ENCODE measurements at places on chromosomes 2 and 18. TPM values are rescaled to one million over a fixed set of nuclear protein-coding genes. Genes with fewer than 3 reads are reported as not detected.

DNA sequence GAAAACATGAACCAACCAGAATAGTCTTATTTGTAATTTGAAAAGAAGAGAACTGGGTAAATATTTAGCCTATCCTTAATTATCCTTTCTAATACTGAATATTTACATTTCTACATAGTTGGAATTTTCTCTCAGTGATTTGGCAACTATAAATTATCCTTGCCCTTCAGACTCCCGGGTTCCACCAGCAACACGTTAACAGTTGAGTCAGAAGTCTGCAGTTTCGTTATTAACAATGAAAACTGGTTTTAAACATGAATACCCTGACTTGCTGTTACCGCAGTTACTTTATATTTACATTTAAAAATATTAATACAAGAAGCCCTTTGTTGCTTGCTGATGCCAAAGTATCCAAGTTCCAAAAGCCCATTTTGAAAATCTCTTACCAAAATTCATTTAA is 673.0 kb downstream of the ARHGAP15 start:
- H3K4me1 ChIP-seq, result no peaks in the 10 kb centered on the region
- H3K36me3 ChIP-seq, result no peaks in the 10 kb centered on the region
- H3K27me3 ChIP-seq, result no peaks in the 10 kb centered on the region
- no peak overlapping the region for H3K27ac ChIP-seq
- no peak overlapping the region for H3K4me3 ChIP-seq

GRCh38 chr2:57703407-57703806 is 343.2 kb upstream of the VRK2 start:
- no peak for DNase-seq
- H3K4me3 ChIP-seq, result no peak overlapping the region
- no peaks in the 10 kb centered on the region for H3K27me3 ChIP-seq

DNA sequence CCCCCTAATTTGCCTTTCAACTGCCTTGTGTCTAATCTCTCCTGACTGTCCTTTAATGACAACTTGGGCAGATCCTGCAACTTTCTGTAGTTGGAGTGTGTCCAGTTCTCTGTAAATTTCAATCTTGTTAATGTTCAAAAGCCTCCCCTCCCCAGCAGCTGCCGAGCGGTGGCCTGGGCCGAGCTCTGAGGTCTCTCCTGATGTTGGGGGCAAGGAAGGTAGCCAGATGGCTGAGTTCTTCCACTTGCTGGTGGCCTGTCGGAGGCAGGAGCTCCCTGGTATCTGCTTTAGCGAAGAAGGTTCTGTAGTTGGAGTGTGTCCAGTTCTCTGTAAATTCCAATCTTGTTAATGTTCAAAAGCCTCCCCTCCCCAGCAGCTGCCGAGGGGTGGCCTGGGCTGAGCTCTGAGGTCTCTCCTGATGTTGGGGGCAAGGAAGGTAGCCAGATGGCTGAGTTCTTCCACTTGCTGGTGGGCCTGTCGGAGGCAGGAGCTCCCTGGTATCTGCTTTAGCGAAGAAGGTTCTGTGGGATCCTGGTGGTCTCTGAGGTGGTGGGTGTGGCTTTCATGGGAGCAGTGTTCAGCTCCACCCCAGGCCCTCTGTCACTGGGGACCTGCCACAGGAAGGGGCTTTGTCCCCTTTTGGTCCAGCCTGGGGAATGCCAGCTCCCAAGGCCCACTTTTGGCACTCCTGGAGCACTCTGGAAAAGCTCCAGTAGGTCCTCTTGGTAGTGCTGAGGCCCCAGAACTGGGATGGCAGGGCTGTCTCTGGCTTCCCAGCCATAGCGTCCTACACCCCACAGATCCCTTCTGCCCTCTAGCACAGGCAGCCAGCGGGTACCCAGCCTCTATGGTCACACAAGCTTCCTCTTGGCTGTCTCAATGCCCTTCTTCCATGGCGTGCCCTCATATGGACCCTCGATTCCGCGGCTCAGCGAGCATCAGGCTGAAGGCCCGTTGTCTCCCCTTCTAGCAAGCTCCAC is 211.9 kb downstream of the ALPK2 start:
- no peak overlapping the region for H3K27ac ChIP-seq
- H3K27me3 ChIP-seq, result no peaks in the 10 kb centered on the region
- peaks cover 18% of the 10 kb centered on the region for H3K4me1 ChIP-seq
- no peak for DNase-seq
- no peaks in the 10 kb centered on the region for H3K36me3 ChIP-seq
- H3K4me3 ChIP-seq, result no peak overlapping the region

- no peaks in the 10 kb centered on the region for H3K27me3 ChIP-seq
- DNase-seq, result no peak
- H3K4me1 ChIP-seq, result no peaks in the 10 kb centered on the region
- no peak overlapping the region for H3K4me3 ChIP-seq
Observed at GRCh38 chr18:34864836-34865497, 154.9 kb downstream of the DTNA start.

GRCh38 chr2:225735844-225736243 is 336.3 kb downstream of the NYAP2 start:
- H3K36me3 ChIP-seq, result no peaks in the 10 kb centered on the region
- no peaks in the 10 kb centered on the region for H3K27me3 ChIP-seq
- no peak overlapping the region for H3K4me3 ChIP-seq
- peaks cover 14% of the 10 kb centered on the region for H3K4me1 ChIP-seq

DNA sequence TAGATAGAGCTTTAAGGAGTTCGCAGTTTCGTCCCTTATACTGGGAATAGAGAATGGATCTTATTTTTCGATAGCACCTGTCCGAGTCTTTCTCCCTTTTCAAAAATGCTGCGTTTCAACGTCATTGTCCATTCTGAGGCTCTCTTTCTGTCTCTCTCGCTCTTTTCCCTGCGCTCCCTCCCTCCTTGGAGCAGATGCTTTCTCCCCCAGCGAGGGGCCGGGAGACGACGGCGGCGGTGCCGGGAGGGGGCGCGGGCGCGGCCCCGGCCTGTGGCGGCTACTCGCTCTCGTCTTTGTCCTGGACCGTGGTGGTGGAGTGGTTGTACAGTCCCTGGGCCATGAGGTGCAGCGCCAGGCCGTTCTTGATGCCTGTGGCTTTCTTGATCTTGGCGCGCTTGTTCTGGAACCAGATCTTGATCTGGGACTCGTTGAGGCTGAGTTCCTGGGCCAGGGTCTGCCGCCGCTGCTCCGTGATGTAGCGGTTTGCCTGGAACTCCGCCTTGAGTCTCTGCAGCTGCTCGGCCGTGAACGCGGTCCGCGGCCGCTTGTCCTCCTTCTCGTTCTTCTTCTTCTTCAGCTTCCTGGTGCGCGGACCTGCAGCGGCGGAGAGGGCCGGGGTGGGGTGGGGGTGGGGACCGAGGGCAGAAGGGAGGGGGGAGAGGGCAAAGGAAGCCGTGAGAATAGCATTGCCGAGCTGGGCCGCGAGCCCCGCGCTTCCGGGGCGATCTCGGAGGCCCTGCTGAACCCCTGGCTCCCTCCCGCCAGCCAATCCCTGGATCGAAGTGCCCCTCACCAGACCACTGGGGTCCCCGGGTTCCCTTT is 4.6 kb downstream of the EN1 start:
- H3K27ac ChIP-seq, result no peak overlapping the region
- peak overlapping the region; percentile 37 for H3K4me3 ChIP-seq
- H3K4me1 ChIP-seq, result peaks cover 45% of the 10 kb centered on the region
- H3K27me3 ChIP-seq, result peaks cover 76% of the 10 kb centered on the region

DNA sequence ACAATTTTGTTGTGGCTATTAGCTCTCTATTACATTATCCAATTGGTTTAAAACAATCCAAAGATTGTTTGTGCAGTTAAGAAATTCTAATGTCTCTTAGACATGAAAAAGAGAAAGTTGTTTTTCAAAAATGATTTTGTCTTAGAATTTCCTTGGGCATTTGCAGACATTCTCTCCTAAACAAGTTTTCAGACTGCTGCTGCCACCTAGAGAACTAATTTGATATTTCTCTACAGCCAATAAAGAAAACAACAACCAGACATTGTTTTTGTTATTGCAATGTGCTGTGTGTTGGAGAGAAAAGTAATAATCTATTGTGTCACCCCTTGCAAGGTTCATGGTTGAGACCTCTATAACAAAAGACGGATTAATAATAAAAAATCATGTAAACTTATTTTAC is 119.0 kb upstream of the SYT4 start:
- H3K4me3 ChIP-seq, result no peak overlapping the region
- no peak for DNase-seq
- no peaks in the 10 kb centered on the region for H3K36me3 ChIP-seq
- H3K27me3 ChIP-seq, result no peaks in the 10 kb centered on the region
- H3K27ac ChIP-seq, result no peak overlapping the region

Gene POTEJ
- total RNA-seq, result not detected

Measured in sigmoid colon (tissue), 7 donors.